ENCODE measurements at places on chromosomes 1 and 21.
A peak's percentile ranks its signal among the peaks of the same experiment; 100 is the strongest.

DNA sequence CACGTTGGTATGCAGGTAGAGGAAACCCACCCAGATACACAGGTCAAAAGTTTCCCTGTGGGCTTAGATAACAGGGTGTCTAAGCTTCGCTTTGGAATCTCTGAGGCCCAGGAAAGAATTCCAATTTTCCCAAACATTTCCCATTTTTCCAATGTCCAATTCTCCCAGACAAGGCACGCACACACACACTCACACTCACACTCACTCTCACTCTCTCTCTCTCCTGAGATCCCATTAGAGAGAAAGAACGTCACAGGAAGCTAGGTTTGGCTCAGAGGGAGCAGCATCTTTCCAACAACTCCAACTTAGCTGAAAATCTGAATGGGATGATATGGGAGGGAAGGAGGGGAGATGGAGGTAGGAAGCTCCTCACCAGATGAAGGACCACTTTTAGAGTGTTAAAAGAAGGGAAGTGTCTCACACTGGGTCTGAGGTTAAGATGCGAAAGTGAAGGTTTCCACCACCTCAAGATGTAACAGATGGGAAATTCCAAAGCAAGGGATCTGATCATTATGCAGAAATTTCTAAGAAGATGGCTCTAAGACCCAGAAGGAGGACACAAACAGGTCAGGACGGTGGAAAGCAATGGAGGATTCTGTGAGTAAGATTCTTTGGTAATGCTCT is 63.5 kb downstream of the GNG12 start:
- DNase-seq: no peak

DNA sequence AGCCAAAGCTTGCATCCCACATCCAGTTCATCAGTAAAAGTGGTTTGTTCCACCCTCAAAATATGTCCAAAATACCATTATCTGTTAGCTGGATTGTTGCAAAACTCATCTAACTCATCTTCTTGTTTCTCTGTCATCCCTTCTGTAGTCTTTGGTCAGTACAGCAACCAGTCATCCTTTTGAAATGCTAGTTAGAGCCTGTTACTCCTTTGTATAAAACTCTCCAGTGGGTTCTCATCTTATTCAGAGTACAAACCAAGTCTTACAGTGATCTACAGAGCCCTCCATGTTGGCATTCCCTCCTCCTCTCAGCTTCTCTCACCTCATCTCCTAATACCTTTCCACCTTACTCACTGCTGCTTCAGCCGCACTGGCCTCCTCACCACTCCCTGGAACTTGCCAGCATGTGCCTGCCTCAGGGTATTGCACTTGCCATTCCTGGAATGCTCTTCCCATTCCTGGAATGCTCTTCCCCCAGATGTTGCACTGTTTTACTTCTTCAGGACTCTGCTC is 70.6 kb downstream of the LAMC1 start:
- no peak for DNase-seq

DNA sequence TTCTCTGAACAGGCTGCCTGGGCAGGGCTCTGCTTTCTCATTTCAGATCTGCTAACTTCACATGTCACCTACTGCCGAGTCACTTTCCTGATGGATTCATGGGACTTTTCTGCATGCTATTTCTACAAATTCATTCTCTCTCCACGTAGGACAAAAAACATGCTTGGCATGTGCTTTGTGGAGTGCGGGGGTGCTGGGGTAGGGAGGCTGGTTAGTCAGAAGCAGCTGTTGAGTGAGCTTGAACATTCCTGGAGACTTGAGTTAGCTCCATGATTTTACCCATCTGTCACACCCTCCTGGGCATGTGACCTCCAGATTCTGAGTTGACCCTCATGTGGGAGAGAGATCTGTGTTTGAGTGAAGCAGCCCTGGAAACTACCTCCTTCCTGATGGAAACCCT is 71.4 kb downstream of the UCK2 start:
- DNase-seq: no peak

GRCh38 chr1:91783423-91784170 is 102.4 kb downstream of the TGFBR3 start:
- DNase-seq: no peak

- no peak for DNase-seq
These were observed 36.1 kb downstream of the LRRC40 start for GRCh38 chr1:70169018-70169839.

DNA sequence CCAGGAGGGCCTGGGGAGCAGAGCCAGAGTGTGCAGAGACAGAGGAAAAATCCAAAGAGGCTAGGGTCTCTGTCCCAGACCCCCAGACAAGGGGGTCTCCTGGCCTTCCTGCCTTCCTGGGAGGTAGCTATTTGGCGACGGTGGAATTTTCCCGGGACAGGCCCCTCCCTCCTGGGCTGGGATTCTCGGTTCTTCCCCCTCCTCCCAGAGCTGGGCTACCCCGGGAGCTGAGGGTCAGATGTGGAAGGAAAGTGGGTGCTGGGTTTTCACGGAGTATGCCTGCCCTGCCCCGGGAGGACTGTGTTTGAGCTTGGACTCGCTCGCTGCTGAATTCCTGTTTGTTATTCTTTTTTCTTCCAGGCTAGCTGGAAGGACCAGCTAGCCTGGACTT is 759 bp downstream of the AMPD2 start:
- no peak for DNase-seq

DNA sequence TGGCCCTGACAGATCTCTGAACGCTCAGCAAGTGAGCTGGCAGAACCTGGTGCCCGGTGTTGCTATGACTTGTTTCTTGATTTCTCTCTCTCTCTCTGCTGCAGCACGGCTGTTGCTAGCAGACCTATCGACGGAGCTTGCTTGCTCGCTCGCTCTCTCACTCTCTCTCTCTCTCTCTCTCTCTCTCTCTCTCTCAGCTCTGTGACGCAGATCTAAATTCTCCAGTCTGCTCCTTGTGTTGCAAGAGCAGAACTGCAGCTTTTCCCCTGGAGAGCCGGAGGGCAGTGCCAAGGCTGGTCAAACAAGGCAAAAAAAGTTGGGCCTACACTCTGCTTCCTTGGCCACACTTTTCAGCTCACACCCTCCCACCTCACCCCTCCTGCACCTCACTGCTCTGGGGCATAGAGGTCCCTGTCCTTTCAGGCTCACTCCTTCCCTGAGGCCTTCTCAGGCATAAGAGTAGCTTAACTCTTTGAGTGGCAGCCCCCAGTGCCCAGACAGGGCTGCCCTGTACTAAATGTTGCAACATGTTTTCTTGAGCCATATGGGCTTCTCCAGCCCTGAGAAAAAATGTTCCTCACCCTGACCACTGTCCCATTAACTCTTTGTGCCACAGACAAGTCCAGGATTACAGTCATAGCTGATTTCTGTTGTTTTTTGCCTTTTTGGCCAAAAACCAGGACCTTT is 72.2 kb downstream of the CD46 start:
- DNase-seq: peak; percentile 38

DNA sequence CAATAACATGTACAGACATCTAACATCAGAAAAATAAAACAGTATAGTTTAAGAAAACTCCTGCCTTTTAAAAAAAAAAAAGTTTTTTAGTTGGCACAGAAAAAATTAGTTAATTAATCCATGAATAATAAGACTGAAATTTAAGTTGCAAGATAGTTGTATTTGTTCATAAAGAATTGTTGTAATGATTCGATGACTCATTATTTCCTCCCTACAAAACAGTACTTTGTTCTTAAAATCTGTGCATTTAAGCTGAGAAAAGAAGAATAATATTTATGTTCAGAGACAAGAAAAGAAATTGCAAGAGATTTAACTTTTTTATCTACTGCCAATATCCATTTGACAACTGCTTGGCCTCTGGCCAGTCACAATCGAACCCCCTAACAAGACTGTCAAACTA is 894.7 kb downstream of the ADGRL2 start:
- DNase-seq: no peak

DNA sequence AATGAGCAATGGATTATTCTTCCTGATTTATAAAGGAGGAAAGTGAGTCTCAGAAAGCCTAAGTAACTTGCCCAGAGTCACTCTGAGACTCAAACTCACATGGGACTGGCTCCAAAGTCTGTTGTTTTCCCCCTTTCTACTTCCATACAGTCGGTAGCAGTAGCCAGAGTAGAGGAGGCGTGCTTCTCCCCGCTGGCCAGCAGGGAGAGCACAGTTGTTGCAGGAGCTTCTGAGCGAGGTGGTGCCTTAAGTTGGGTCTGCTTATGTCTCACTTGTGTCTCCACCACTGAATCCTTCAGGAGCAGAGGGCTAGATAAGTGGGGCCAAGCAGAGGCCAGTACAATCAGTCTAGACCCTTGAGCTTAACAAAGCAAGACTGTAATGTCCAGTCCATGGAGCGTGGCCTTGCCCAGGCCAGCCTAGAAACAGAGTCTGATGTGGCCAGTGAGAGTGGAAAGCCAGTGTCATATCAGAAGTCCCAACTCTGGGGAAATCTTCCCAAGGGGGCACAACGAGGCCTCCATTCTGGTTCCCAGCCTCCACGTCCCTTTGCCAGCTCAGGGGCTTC is 181.9 kb downstream of the ZSCAN20 start:
- DNase-seq: no peak

DNA sequence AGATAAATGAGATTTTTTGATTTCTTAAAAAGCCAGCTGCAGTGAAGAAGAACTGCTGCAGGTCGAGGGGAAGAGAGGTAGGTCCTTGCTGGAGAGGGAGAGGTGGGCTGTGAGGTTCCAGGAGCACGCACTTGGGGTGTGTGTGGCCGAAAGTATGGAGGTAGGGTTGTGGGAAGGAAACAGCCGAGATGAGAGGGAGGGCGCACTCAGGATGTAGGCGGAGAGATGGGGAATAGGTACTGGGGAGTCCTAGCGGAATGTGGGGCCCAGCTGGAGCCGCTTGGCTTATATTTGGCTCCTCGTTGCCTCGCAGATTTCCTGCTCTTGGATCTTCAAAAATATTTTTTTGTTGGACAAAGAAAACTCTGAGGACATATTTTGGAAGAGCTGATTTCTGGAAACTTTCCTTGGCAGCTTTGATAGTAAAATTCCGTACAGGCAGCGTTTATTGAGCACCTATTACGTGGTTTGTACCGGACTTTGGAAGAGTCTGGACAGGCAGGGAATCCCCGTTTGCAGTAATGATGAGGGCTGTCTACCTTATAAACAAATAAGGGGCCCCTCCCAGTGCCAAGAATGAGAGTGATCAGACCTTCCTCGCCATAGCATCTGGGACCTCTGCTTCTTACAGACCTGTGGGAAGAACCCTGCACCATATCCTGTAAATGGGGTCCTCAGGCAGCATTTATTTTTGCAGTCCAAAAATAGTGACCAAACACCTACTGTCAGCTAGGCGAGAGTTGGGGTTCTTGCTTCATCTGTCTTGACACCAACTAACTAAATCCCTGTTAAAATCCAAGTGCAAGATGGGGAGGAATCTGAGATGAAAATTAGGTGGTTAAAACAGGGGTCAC is 1.5 kb downstream of the LRRC8D start:
- DNase-seq: no peak

DNA sequence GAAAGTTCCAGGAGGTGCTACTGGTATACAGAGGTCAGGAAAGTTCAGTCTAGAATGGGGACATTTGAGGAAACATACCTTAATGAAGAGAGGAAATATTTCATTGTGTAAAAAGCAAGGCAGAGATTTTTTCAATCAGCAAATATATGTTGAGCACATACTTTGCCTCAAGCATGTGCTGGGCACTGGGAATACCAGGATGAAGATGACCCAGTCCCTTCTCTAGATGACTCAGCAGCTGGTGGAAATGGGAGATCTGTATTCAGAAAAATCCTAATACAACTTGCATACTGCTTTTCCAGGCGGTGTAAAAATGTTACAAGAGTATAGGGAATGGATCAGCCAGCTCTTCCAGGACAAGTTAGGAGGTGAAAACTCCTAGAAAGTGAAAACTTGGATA is 229.3 kb downstream of the FGGY start:
- DNase-seq: no peak

GRCh38 chr1:242784807-242785206 is 260.3 kb upstream of the PLD5 start:
- no peak for DNase-seq

- no peak for DNase-seq
These were observed at the start of gene CRYBG2 for GRCh38 chr1:26353976-26354820. Gene CRYBG2 (minus strand): TSS chr1:26354130. CDS start chr1:26346657, 7,473 bp downstream.

- DNase-seq: no peak
These were observed 464 bp upstream of the RNASEL start for GRCh38 chr1:182589520-182589919.

DNA sequence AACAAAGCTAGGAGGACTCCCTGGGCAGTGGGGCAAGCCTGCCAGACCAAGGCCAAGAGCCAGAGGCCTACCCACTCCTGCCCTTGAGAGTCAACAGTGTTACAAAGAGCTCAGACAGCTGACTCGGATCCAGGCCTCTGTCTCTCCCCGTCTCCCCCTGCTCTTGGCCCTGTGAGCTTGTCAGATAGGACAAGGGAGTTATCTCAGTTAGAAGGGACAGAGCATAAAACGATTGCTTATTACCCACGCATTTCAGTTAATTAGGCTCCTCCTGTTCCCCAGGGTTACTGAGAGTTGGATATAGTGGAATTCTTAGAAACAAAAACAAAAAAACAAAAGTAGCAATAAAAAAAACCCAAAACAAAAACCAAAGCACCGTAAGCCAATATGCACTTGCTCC is 1.3 kb downstream of the SLC41A1 start:
- no peak for DNase-seq

DNA sequence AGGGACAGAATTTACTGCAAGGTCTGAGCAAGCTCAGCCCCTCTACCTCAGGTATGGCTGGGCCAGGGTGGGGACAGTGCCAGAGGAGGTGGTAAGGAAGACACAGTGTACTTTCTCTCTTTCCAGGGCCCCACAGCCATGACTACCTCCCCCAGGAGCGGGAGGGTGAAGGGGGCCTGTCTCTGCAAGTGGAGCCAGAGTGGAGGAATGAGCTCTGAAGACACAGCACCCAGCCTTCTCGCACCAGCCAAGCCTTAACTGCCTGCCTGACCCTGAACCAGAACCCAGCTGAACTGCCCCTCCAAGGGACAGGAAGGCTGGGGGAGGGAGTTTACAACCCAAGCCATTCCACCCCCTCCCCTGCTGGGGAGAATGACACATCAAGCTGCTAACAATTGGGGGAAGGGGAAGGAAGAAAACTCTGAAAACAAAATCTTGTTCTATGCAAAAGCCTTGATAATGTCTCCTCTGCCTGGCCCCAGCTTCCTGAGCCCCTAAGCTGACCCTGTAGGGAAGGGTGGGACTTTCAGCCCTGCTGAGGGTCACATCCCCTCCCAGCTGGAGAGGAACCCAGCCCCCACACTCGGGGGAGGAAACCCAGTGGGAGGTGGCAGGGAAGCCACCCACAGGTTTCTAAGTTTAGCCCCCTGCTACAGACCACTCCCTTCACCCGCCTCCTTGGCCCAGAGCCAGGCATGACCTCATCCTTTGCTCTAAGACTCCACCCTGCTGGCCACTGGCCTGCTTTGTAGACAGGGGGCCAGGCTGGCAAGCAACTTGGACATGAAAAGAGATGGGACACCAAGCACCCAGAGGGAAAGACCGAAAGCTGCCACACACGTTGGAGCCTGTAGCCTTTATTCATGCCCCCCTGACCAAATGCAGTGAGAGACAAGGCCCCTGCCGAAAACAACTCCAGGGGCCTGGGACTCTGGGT is 6.4 kb downstream of the RHOC start:
- peak; percentile 54 for DNase-seq

All from activated CD8-positive, alpha-beta memory T cell treated with anti-CD3 and anti-CD28 coated beads for 1 hour (primary cell).